ENCODE measurements at places on chromosomes 6 and 20.

- DNase-seq, result no peak
These were observed 100.0 kb downstream of the OR2B2 start for GRCh38 chr6:27812078-27812804.

- peak; percentile 1 for DNase-seq
These were observed 466 bp upstream of the PSMB1 start for GRCh38 chr6:170553534-170554012.

- no peak for DNase-seq
These were observed 405.0 kb downstream of the CDKAL1 start for GRCh38 chr6:20939161-20939775.

DNA sequence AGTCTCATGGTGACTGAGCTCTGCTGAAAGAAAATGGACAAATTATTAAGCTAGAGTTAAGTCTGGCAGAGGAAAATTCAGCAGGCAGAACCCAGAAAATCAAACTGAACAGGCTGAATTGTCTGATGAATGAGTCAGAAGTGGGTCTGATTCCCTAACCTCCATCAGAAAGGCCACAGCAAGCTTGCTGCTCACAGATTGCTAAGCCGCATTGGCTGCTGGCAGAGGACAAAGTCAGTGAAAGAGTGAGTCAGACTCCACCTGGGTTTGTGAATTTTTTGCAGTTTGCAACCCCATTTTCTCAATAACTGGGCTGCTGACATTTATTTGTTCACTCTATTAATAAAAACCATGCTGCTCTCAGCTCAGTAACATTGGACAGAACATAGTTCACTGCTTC lies 191.3 kb downstream of the EPM2A start:
- no peak for DNase-seq

DNA sequence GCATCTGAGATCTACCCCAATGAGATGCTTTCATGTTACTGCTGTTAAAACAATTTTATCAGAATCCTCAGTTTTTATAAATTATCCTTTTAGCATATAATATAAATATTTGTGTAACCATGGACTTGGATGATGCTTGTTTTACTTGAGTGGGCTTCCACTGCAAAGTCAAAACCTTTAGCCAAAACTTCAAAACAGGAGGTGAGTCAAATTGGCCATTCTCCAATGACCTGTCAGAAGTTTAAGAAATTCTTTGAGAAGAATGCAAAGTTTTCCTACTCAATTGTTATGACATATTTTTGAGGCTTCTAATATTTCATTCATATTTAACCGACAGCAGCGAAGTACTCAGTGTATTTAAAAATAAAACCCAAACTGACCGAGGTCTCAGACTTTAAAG lies 507.9 kb downstream of the EYS start:
- no peak for DNase-seq

DNA sequence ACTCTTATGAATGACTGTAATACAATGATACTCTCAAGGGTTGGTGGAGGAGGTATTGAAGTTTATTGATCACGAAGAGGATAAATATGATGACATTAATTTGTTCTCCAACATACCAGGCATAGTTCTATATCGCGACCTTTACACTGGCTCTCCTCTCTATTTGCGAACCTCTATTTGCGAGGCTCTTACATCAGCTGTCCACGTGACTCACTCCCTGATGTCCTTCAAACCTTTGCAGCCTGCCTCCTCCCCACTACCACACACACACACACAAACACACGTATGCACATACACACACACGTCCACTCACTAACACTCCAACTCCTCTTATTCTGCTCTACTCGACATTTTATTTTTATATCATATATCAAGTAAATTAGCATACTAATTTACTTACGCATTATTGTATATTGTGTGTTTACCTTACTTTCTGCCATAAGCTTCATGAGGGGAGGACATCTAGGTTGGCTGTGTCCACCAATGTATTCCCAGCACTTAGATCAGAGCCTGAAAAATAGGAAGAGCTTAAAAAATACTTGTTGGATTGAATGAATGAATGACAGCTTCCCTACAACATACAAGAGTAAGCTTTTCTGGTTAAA lies 53.3 kb upstream of the TNFRSF21 start:
- no peak for DNase-seq

- no peak for DNase-seq
These were observed 384.5 kb upstream of the HSF2 start for GRCh38 chr6:122014961-122015360.

DNA sequence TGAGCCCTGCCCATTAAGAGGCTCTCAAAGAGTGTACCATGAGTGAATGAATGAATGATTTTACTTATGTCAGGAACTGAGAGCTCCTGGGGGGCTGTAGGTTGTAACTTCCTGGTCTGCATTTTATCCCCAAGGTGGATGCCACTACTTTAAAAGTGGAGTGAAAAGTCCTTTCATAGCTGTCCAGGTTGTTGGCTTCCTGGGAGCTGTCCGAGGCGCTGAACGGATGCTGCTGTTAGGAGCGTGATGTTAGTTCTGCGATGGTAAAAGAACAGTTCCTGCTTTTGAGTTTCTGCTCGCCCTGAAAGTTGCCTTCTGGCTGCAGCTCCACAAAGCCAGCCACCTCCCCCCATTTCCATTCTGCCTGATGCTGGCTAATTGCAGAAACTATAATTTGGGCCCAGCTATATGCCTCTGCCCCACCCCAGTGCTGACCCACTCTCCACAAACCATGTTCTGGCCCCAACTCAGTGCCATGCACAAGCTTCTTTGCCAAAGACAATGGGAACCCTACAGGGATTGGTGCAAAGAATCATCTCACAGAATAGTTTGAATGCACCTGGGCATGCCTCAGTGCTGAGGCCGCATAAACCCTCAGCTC lies 330.9 kb upstream of the CDH4 start:
- DNase-seq, result no peak

DNA sequence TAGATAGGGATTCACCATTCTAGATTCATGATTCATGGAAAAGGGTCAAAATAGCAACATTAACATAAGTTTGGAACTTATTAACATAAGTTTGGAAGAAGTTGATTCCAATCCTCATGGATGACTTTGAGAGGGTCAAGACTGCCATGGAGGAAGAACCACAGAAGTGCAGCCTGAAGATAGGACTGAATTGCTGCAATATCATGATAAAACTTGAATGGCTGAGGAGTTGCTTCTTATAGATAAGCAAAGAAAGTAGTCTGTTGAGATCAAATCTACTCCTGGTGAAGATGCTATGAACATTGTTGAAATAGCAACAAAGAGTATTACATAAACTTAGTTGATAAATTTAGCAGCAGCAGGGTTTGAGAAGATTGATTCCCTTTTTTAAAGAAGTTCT lies 62.2 kb downstream of the GMDS start:
- DNase-seq, result no peak

GRCh38 chr6:55040102-55040848 lies 134.0 kb upstream of the HCRTR2 start:
- no peak for DNase-seq
